ENCODE measurements at places on chromosomes 7 and 10.

DNA sequence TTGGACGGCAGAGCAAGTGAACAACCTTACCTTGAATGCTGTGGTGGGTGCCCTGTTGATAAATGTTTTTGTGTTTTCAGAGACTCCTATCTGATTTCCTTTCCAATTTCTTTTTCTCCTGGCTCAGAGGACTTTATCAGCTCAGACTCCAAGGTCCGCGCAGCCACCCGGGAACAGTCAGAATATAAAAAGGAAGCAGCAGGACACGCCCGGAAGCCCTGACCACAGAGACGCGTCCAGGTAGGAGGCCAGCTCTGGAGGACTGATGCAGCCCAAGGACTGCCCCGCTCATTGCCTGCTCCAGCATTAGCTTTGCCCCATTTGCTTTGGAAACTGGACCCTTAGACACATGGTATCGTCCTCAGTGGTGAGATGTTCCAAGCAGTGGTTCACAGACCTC, 61.3 kb downstream of the TACC2 start:
- DNase-seq = no peak

DNA sequence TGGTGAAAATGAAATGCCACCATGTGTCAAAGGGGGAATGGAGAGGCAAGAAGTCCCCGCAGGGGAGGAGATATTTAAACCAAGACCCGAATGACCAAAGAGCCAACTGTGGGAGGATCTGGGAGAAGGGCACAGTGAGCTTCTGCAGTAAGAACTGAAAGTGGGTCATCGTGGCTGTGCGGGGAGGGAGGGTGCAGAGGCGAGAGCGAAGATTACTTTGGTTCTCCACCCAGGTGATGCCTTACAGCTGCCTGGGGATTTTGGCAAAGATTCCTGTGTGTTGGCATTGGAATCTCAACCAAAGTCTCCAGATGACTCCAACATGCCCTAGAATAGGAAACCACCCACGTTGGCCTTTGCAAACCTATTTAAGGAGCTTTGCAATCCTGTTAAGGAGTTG, 44.2 kb upstream of the ADAM12 start:
- DNase-seq = no peak

- no peak for DNase-seq
Measured at GRCh38 chr7:45216181-45216580, 58.6 kb downstream of the RAMP3 start.

DNA sequence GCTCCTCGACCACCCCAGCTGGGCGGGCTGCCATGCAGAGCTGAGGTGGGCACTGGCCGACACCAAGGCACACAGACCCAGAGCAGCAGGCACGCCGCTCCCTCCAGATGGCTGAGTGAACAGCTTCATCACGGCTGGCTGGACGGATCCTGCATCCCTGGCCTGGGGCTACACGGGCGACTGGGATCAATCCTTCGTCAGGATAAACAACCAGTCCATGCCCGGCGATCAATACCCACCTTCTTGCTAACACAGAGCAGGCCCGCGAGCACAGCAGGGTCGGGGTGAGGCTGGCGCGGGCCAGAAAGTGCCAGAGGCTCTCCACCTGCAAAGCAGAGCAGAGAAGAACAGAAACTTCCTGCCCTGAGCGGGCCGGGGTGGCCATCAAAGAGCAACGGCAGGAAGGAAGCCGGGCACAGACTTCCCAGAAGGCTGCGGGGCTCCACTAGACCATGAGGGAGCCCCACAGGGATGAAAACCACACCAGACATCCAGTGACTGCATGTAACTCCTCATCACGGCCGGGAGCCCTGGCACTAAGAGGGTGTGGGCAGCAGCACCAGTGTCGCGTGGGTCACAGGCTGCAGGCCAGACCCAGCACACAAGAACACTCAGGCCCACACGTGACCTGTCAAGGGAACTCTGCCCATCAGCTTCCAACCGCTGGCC, 166.4 kb downstream of the MAD1L1 start:
- DNase-seq = no peak

DNA sequence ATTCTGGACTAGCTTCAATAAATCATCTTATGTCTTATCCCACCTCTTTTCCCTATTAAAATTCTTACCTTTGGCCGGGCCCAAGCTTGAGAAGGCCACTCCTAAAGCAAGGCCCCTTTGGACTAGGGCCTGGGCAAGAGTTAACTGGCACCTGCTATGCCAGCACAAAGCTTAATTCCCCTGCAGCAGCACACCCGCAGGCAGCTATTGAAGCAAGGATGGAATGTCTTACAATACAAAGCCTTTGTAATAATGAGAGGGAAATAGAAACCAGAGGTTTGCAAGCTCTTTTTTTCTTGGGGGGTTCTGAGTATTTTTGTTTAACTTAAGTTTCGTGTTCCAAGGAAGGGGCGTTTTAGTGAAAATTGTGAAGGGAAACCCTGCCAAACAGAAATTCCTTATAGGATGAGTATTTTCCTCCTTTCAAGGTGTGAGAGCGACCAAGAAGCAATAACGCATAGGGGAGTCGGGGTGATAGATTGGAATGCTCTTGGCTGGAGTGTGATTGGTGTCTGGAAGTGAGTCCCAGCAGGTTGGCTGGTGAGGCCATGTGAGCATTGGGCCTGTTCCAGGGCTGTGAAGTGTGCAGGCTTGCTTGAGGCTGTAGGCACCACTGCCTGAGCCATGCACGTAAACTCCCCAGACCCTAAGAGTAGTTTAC, 148.5 kb downstream of the KIAA1217 start:
- DNase-seq = no peak

DNA sequence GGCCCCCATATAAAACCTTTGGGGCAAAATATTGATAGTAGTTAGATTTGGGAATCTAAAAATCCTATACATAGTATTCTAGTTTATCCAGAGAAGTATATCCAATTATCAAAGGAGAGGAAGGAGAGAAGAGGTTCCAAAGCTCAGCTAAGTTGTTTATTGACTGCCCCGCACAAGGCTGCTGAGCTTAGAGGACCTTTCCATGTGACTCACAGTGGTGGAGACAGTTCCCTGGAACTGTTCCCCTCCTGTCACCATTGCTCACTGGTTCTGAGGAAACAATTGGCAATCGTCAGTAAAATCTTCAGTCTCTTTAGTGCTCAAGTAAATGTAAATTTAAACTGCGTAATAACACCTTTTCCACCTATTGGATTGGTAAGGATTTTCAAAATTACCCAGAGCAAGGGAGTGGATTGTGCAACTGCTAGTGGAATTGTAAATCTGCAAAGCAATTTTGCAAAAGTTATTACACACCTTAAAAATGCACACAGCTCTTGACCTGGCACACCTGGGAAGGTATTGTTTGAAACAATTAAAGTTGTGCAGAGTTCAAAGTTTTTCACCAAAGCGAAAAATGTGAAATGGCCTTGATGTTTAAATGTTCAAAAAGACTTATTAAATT, 63.1 kb downstream of the EEPD1 start:
- no peak for DNase-seq

Measured in pons (tissue), 1 donor.